ENCODE measurements at places on chromosomes 11 and 22.

- no peak for DNase-seq
Observed at GRCh38 chr22:44437216-44438055, 60.6 kb downstream of the RTL6 start.

- DNase-seq = no peak
Observed at GRCh38 chr11:72828081-72828567, 13.9 kb downstream of the ATG16L2 start.

GRCh38 chr11:114079511-114080065 lies 20.1 kb downstream of the ZBTB16 start:
- no peak for DNase-seq

DNA sequence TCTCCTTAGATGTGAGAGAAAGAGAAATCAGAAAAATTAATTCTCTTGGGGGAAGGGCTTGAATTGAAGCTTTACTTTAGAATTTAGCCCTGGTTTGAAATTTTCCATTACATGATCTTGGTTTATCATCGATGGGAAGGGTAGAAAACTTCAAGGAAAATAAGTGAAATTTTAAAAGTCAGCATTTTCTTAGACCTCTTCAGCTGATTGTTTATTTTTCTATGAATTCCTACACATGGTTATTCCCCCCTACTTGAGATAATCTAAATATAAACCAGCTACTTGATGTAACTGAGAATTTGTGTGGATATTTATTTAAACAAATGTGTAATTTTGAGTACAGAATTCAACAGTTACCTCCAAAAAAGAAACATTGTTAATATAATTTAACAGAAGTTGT lies 10.9 kb downstream of the PIH1D2 start:
- DNase-seq = no peak

- DNase-seq = no peak
Observed at GRCh38 chr11:2857918-2858317, 27.7 kb downstream of the CDKN1C start.

GRCh38 chr11:538431-539051 lies 1.2 kb downstream of the LRRC56 start:
- no peak for DNase-seq

DNA sequence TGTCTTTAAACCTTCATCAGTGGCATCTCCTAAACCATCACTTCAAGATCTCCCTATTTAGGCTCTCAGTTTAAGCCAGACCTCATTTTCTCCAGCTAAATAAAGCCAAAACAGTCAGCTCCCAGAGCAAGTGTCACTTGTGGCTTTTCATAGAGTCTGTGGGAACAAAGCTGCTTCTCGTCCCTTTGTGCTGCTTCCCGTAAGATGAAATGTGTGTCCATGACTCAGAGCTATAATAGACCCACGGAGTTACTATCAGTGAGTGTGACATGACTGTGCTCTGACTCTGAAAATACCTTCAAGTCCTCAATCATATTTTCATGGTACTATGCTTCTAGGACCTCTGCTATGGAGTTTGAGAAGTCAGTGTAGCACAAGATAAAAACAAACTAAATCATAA lies 57.3 kb upstream of the SLN start:
- no peak for DNase-seq

DNA sequence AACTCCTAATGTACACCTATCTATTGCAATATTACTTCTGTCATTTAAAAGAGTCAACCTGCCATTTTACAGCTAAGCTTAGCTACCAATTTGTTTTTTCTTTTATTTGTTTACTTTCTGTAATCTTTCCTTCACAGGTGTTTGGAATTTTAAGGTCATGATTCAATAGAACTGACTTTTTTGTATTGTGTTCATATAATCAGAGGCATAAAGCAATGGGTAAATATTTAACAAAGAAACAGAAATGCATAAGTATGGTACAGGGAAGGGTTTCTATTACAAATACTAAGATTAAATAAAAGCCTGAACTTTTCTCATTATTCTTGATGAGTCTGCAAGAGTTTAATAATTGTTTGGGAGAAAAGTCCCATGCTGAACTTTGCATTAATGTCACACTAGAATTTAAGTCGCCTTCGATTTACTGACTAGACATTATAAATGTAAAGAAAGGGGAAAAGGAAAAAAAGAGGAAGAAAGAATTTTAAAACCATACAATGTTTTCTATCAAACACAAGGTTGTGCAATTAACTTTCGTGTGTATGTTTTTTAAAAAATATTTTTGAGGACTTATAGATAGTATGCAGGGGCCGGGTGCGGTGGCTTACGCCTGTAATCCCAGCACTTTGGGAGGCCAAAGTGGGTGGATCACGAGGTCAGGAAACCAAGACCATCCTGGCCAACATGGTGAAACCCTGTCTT lies 35.0 kb upstream of the HIPK3 start:
- DNase-seq = no peak

Data from DMS 273 treated with DMSO at 0.1 percent for 48 hours (cell line).